ENCODE measurements at places on chromosomes 4 and X. TPM values are rescaled to one million over a fixed set of nuclear protein-coding genes. Genes with fewer than 3 reads are reported as not detected.

DNA sequence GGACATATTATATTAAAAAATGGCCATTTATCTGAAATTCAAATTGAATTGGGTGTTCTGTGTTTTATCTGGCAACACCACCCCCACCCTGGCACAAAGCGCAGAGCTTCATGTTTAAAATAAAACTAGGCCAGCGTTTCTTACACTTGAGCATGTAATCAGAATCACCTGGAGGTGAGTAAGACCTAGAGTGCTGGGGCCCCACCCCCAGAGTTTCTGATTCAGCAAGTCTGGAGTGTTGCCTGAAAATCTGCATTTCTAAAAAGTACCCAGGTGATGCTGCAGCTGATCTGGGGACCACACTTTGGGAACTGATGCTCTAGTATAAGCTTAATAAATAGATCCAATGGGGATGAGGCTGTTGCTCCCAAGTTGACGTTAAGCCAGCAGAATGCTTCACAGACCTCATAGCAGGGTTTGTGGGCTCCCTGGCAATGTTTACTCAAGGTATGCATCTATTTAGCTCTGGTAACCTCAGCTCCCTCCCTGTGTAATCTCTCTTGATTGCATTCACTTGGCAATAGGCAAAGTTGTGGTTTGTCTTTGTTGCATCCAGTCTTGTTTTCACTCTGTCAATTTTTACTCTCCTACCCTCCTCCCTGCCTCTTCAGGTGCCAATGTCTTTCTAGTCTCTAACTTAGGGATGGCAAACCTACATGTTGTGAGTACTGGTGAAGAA, 99.8 kb upstream of the TEX13D start:
- no peaks in the 10 kb centered on the region for H3K4me1 ChIP-seq
- H3K4me3 ChIP-seq: no peak overlapping the region
- H3K36me3 ChIP-seq: no peaks in the 10 kb centered on the region
- no peaks in the 10 kb centered on the region for H3K27me3 ChIP-seq
- H3K27ac ChIP-seq: no peak overlapping the region
- no peak for DNase-seq

DNA sequence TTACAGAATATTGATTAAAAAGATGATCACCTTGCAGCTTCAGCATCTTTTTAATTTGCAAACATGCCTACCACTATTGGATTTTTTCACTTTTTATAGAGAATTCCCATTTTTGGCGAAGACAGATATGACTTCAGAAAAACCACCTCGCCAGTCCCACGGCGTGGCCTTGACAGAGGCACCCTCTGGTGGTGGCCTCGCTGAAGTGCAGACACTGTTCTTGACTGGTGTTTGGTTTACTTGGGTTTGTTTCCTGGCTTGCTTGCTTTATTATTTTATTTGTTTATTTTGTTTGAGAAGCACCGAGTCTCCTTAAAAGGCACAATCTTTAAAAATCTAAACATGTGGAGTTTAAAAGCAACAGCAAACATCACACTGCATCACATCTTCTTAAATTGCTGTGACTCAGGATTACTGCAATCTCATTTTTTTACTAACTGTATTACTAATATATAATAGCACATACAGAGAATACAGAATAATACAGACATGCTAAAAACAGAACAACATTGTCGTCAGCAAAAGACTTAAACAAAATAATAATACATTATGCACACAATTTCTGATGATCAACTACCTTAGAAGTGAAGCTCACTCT, 13.1 kb upstream of the AMTN start:
- H3K4me1 ChIP-seq: no peaks in the 10 kb centered on the region
- H3K27ac ChIP-seq: no peak overlapping the region
- H3K36me3 ChIP-seq: no peaks in the 10 kb centered on the region
- peak; percentile 21 for DNase-seq
- no peak overlapping the region for H3K4me3 ChIP-seq

GRCh38 chrX:133045986-133046385, 50.9 kb downstream of the USP26 start:
- no peak for DNase-seq
- no peaks in the 10 kb centered on the region for H3K4me1 ChIP-seq
- H3K27me3 ChIP-seq: no peaks in the 10 kb centered on the region

DNA sequence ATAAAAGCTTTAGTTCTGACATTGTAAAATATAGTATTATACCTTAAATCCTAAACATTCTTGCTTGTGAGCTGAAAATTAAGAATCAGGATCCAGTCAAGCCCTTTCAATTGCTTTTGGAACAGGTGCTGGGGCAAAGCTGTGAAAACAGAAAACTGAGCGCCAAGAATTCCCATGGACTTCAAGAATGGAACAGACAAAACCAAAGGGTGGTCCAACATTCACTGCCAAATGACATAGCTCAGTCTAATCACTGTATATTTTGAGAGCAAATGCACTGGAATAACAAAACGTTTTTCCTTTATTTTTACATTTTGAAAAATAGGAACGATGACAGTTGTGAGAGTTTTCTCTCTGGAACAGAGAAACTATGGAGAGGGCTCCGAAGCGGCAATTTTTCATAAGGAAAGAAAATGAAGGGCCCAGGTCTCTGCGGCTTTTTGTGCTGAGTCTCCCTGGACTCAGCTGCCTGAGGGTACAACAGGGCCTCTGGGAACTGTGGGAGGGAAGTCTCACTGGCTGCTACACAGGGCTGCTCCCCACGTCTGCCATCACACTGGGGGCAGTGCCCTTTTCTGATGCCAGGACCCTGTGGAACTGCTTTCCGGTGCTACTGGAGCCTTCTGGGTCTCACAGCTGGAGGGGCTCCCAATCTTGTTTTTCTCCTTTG, 56.0 kb upstream of the BMPR1B start:
- no peaks in the 10 kb centered on the region for H3K4me1 ChIP-seq
- no peaks in the 10 kb centered on the region for H3K36me3 ChIP-seq
- DNase-seq: no peak
- peaks cover 2% of the 10 kb centered on the region for H3K27me3 ChIP-seq

DNA sequence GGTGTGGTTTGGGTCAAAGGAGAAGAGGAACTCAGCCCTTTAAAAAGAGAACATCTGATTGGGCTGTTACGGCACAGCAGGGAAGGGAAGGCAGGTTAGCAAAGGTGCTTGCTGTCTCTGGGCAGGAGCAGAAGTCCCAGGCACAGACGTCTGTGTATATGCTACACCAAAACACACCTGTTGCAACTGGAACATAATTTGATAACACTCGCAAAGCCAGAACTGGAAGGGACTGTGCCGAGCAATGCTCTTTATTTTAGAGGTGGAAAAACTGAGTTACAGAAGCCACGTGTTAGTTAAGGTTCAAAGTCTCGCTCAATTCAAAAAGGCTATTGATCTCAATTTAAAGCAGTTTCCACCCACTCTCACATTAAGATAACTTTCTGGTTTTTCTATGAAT, 2.2 kb upstream of the FAM114A1 start:
- H3K4me3 ChIP-seq: no peak overlapping the region
- H3K27ac ChIP-seq: no peak overlapping the region
- DNase-seq: no peak
- no peaks in the 10 kb centered on the region for H3K27me3 ChIP-seq
- peaks cover 29% of the 10 kb centered on the region for H3K4me1 ChIP-seq

DNA sequence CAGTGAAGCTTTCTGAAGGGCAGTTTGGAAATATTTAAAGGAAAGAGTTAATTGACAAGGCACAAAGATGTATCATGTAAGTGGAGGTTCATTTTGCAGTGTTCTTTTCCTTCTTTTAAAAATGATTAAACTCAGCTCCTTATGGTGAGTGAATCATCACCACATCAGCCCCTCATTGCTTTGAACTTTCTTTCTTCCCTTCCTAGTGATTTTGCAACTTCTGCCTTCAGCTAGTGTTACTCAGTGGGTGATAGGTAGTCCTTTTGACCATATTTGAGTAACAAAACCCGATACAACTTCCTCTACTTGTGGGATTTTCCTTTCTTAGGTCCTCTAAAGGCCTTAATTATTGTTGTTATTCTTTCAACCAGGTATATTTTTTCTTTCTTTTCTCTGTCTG, 8.2 kb downstream of the ZCCHC4 start:
- H3K36me3 ChIP-seq: peaks cover 57% of the 10 kb centered on the region
- H3K27ac ChIP-seq: no peak overlapping the region
- H3K27me3 ChIP-seq: no peaks in the 10 kb centered on the region
- peaks cover 1% of the 10 kb centered on the region for H3K4me1 ChIP-seq
- no peak overlapping the region for H3K4me3 ChIP-seq

GRCh38 chr4:95059663-95060062, 301.9 kb downstream of the BMPR1B start:
- H3K4me3 ChIP-seq: no peak overlapping the region
- H3K27me3 ChIP-seq: no peaks in the 10 kb centered on the region
- H3K36me3 ChIP-seq: no peaks in the 10 kb centered on the region

- no peaks in the 10 kb centered on the region for H3K4me1 ChIP-seq
- H3K36me3 ChIP-seq: no peaks in the 10 kb centered on the region
- H3K27me3 ChIP-seq: no peaks in the 10 kb centered on the region
- no peak for DNase-seq
Observed at GRCh38 chr4:16739997-16740624, 158.3 kb downstream of the LDB2 start.

DNA sequence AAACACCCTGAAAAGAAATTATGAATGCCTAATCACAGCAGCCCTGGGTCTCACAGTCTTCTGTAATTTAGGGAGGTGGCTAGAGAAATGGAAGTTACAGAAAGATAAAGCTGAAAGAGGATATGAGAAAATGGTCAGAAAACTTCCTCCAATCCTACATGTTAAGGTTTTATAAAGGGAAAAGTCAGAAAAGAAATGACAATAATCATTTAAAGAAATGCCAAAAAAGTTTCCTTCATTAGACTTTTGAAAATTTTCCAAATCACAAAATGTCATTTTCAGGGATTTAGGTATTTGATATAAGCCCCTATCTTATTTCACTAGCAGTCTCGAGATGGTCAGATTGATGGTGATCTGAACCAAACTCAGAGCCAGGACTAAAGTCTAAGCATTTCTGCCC, 276.2 kb downstream of the CHIC1 start:
- no peaks in the 10 kb centered on the region for H3K36me3 ChIP-seq
- no peak overlapping the region for H3K4me3 ChIP-seq
- no peak for DNase-seq

GRCh38 chr4:140659943-140660700, 91.4 kb upstream of the UCP1 start:
- no peak for DNase-seq
- no peak overlapping the region for H3K27ac ChIP-seq
- H3K4me1 ChIP-seq: peaks cover 2% of the 10 kb centered on the region
- no peaks in the 10 kb centered on the region for H3K27me3 ChIP-seq

GRCh38 chr4:102736636-102737549, 23.9 kb downstream of the MANBA start:
- no peak overlapping the region for H3K27ac ChIP-seq
- peaks cover 60% of the 10 kb centered on the region for H3K36me3 ChIP-seq
- DNase-seq: no peak
- no peaks in the 10 kb centered on the region for H3K27me3 ChIP-seq
- H3K4me1 ChIP-seq: peaks cover 62% of the 10 kb centered on the region

GRCh38 chrX:8192276-8192675, 21.2 kb upstream of the VCX2 start:
- no peak overlapping the region for H3K4me3 ChIP-seq
- no peak overlapping the region for H3K27ac ChIP-seq
- no peaks in the 10 kb centered on the region for H3K27me3 ChIP-seq
- H3K4me1 ChIP-seq: no peaks in the 10 kb centered on the region

GRCh38 chr4:25069014-25069413, 38.3 kb upstream of the LGI2 start:
- H3K4me1 ChIP-seq: no peaks in the 10 kb centered on the region
- no peak for DNase-seq
- no peak overlapping the region for H3K4me3 ChIP-seq
- peaks cover 4% of the 10 kb centered on the region for H3K27me3 ChIP-seq
- H3K27ac ChIP-seq: no peak overlapping the region
- no peaks in the 10 kb centered on the region for H3K36me3 ChIP-seq

- no peaks in the 10 kb centered on the region for H3K4me1 ChIP-seq
- no peak overlapping the region for H3K4me3 ChIP-seq
- no peaks in the 10 kb centered on the region for H3K36me3 ChIP-seq
- DNase-seq: no peak
- H3K27ac ChIP-seq: no peak overlapping the region
- no peaks in the 10 kb centered on the region for H3K27me3 ChIP-seq
Observed at GRCh38 chr4:160510928-160511327, 1408.0 kb downstream of the RAPGEF2 start.

DNA sequence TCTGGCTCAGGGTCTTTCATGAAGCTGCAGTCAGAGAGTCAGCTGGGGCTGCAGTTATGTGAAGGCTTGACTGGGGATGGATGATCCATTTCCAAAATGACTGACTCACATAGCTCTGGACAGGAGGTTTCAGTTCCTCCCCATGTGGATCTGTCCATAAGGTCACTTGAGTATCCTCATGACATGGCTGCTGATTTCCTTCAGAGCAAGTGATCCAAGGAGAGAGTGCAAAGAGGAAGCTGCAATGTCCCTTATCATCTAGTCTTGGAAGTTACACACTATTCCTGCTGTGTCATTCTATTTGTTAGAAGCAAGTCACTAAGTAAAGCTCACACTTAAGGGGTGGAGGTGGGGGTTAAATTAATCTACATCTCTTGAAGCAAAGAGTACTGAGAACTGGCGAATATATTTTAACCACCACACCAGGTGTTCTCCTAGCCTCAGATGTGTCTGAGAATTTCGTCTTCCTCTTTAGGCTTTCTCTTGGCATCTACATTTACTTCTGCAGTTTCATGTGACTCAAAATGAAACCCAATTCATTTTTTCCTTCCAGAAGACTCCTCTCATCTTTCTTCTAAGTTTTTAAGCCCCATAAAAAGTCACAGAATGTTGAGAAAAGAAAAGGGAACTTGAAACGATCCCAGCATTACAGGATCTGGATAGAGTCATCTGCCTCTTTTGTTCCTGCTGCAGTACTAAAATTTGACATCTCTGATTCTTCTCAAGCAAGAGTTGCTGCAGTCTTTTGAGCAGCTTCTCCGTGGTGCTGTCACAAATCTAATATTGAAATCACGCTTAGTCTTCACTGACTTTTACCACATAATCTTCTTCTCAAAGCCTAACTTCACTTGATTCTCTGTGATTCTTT, 3.8 kb upstream of the GRPR start:
- no peak for DNase-seq
- no peaks in the 10 kb centered on the region for H3K36me3 ChIP-seq
- peak overlapping the region; percentile 38 for H3K4me3 ChIP-seq
- peaks cover 2% of the 10 kb centered on the region for H3K27me3 ChIP-seq
- H3K4me1 ChIP-seq: peaks cover 39% of the 10 kb centered on the region

UGT2B7 gene
- total RNA-seq: not detected

Data from activated B cell treated with CpG ODN at 0.5 μM for 24 hours (primary cell).